Upper lobe of left lung (tissue), 6 donors: ENCODE measurements at places on chromosomes 16 and 17. TPM values are rescaled to one million over a fixed set of nuclear protein-coding genes. Genes with fewer than 3 reads are reported as not detected.

The IQCK gene
- total RNA-seq, result 11.1 TPM

GRCh38 chr16:5751216-5751615 lies 653.6 kb upstream of the EEF2KMT start:
- no peak overlapping the region for H3K4me3 ChIP-seq
- no peak for DNase-seq
- H3K4me1 ChIP-seq, result no peaks in the 10 kb centered on the region
- H3K36me3 ChIP-seq, result no peaks in the 10 kb centered on the region
- no peak overlapping the region for H3K27ac ChIP-seq

- no peaks in the 10 kb centered on the region for H3K36me3 ChIP-seq
- no peak overlapping the region for H3K27ac ChIP-seq
- DNase-seq, result no peak
- no peak overlapping the region for H3K4me3 ChIP-seq
- H3K27me3 ChIP-seq, result no peaks in the 10 kb centered on the region
Observed at GRCh38 chr17:63293323-63294075, 152.6 kb downstream of the CYB561 start.

The WNK4 gene
- 1.8 TPM for total RNA-seq

DNA sequence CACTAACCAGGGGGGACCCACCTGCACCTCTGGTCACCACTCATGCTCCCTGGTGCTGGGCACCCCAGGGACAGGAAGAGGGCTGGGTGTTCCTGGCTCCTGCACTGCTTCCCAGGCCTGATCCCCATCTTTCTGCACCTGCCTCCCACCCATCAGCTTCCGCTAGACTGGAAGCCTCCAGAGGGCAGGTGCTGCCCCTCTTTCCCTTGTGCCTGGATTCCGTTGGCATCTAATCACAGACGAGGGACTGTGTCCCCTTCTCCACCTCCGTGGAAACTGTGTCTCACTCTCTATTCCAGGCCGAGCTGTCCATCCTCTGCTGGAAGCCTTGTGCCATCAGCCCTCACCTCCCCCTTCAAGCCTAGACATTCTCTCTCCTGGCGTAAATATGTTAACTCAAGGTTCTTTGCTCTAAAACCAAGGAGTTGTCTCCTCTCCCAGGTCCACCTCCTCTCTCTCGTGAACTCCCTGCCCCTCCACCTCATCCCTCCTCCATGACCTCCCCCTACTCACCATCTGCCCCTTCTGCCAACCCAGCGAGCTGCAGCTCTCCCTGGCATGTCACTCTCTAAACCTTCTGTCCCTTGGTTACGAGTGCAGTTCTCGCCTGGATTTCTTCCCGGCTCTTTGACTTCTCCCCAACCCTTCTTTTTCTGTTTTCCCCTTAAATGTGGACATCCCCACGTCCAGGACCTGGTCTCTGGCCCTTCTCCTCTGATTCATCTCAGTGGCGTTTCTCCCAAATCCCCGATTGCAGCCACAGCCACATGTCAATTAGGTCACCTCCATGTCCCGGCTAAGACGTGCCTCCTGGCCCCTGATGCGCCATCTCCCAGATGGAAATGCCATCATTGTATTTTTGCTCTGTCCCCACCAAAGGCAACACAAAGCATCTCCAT lies 107.7 kb downstream of the SEC14L1 start:
- no peaks in the 10 kb centered on the region for H3K27me3 ChIP-seq
- H3K4me1 ChIP-seq, result peaks cover 18% of the 10 kb centered on the region
- H3K36me3 ChIP-seq, result no peaks in the 10 kb centered on the region
- no peak overlapping the region for H3K4me3 ChIP-seq

GRCh38 chr16:2983706-2984136 lies 3.5 kb upstream of the PKMYT1 start:
- no peaks in the 10 kb centered on the region for H3K27me3 ChIP-seq
- no peak overlapping the region for H3K27ac ChIP-seq
- peak; percentile 97 for DNase-seq
- H3K36me3 ChIP-seq, result no peaks in the 10 kb centered on the region
- peaks cover 22% of the 10 kb centered on the region for H3K4me1 ChIP-seq

The MMP25 gene
- total RNA-seq, result 29.8 TPM

- H3K27me3 ChIP-seq, result no peaks in the 10 kb centered on the region
- H3K36me3 ChIP-seq, result peaks cover 69% of the 10 kb centered on the region
- no peak overlapping the region for H3K4me3 ChIP-seq
- H3K27ac ChIP-seq, result no peak overlapping the region
- DNase-seq, result no peak
Observed at GRCh38 chr16:71919035-71919434, 23.7 kb downstream of the IST1 start.

GRCh38 chr17:57641761-57642160 lies 103.3 kb downstream of the CCDC182 start:
- no peak overlapping the region for H3K27ac ChIP-seq
- H3K4me3 ChIP-seq, result no peak overlapping the region
- DNase-seq, result no peak
- no peaks in the 10 kb centered on the region for H3K27me3 ChIP-seq
- no peaks in the 10 kb centered on the region for H3K36me3 ChIP-seq

DNA sequence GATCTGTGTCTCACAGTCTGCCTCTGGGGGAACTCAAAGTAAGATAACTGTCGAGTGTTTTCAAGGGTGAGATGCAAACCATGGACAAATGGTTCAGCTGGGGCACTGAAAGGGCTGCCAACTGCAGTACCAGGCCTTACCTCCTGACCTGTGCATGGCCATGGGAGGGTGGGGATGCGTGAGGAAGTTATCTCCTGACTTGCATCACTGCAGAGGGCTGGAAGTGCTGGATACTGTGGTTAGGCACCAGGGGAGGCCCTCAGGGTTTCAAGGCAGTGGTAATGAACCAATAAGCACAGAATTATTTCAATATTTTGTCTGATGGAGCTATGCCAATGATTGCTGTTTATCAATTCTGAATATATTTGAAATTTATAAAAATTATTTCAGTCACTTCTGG lies 159.2 kb downstream of the CYLD start:
- DNase-seq, result no peak
- no peak overlapping the region for H3K27ac ChIP-seq
- H3K4me3 ChIP-seq, result no peak overlapping the region
- no peaks in the 10 kb centered on the region for H3K27me3 ChIP-seq
- no peaks in the 10 kb centered on the region for H3K4me1 ChIP-seq

GRCh38 chr16:1950559-1950958 lies 3.9 kb downstream of the RPL3L start:
- no peaks in the 10 kb centered on the region for H3K4me1 ChIP-seq
- no peak overlapping the region for H3K27ac ChIP-seq
- no peak for DNase-seq

DNA sequence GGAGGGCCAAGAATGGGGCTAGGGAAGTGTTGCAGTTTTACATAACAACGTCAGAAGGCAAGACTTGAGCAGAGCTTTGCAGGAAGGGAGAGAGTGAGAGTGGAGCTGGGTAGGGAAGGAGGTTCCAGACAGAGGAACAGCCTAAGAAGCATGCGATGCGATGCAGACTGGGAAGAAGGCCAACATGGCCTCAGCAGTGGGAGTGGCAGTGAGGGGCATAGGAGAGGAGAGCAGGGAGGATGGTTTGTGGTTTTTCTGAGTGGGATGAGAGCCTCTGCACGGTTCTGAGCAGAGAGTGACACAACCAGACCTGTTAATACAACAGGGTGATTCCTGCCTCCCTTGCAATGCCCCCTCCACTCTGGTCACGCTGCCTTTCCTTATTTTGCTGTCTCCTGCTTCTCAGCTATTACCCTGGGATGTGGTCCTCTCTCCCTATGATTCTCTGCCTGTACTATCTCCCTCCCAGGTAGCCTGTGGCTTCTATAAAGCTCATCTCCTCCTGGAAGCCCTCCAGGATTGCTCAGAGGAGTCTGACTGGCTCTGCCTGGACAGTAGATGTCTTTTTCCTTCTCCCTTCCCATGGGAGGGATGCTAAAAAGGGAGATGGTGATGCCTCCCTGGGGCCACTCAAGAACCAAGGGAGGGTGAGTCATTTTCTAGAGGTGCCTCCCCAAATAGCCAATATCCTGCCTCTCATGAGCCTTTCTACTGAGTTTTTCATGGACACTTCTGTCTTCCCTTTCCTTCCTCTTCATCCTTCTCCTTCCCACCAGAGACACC lies 38.7 kb upstream of the NGFR start:
- DNase-seq, result no peak
- H3K27ac ChIP-seq, result no peak overlapping the region
- H3K4me3 ChIP-seq, result no peak overlapping the region
- H3K36me3 ChIP-seq, result no peaks in the 10 kb centered on the region
- H3K4me1 ChIP-seq, result no peaks in the 10 kb centered on the region

The CACNG3 gene
- not detected for total RNA-seq

The ENPP7 gene
- total RNA-seq, result 0.27 TPM

DNA sequence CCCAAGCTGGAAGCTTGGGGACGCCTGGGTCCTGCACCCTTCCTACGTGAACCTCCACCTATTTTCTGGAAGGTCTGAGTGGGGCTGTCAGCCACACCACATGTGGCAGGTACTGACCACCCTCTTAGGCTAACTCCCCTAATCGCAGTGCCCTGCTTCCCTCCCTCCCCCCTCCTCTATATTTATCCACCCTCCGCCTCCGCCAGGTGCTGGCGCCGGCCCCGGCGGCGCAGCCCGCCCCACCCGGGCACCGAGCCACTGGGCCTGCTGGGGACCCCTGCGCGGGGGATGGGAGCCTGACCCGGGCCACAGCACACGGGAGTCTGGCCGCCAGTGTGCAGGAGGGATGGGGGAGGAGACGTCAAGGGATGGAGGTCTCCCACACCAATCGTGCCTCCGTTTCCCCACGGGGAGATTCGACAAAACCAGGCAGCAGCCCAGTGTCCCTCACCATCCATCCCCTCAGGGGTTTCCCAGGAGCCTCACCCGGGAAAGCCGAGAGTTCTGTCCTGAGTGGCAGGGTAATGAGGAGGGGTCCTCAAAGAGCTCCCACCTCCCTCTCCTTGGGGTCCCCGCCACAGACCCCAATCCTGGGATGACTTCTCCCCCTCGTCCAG lies 1.3 kb downstream of the PLEKHH3 start:
- peak overlapping the region; percentile 81 for H3K4me3 ChIP-seq
- DNase-seq, result peak; percentile 88
- H3K4me1 ChIP-seq, result peaks cover 63% of the 10 kb centered on the region

The CCL7 gene
- not detected for total RNA-seq

GRCh38 chr17:28370035-28370743 lies at the start of gene VTN:
TSS of gene VTN (minus strand) at chr17:28370307. CDS start at chr17:28370203, 104 bp downstream.
- H3K4me3 ChIP-seq, result peak within 1 kb of the TSS; percentile 55
- no peaks in the 10 kb centered on the region for H3K27me3 ChIP-seq
- no peak for DNase-seq
- H3K4me1 ChIP-seq, result peaks cover 36% of the 10 kb centered on the region
- peak within 1 kb of the TSS; percentile 57 for H3K27ac ChIP-seq

- no peak overlapping the region for H3K27ac ChIP-seq
- H3K36me3 ChIP-seq, result peaks cover 91% of the 10 kb centered on the region
- H3K4me1 ChIP-seq, result no peaks in the 10 kb centered on the region
- H3K27me3 ChIP-seq, result no peaks in the 10 kb centered on the region
- no peak overlapping the region for H3K4me3 ChIP-seq
Observed at GRCh38 chr16:24816688-24817087, 29.1 kb upstream of the SLC5A11 start.

The ELMO3 gene
- total RNA-seq, result 25.0 TPM

The CBLN1 gene
- 0.49 TPM for total RNA-seq

DNA sequence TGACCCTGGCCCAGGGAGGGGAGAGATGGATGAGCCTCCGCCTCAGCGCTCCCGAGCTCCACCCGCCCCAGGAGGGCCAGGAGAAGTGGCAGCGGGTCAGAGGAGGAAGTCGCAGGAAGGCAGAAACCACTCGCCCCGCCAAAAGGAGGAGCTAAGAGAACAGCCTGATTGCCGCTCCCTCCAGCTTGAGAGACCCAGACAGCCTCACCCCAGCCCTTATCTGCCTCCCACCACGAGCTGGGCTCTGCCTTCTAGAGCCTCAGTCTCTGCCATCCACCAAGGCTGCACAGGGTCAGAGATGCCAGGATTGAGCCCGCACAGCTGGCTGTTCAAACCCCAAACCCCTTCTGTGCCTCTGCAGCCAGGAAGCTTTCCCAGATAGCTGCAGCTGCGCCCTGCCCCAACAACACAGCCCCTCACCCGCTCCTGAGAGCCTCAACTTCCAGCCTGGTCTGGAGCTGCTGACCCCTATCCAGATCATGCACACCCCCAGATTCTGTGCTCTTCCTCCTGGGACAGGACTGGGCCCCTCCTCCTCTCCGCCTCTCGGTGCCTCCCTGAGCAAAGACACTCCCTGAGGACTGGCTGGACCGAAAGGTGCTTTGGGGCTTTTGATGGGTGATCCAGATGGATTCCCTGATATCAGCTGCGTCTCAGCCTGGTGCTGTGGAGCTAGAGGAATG lies 1.0 kb upstream of the ATP2A3 start:
- H3K27me3 ChIP-seq, result peaks cover 5% of the 10 kb centered on the region
- no peaks in the 10 kb centered on the region for H3K36me3 ChIP-seq
- H3K4me1 ChIP-seq, result peaks cover 45% of the 10 kb centered on the region

The TMEM132E gene
- not detected for total RNA-seq

DNA sequence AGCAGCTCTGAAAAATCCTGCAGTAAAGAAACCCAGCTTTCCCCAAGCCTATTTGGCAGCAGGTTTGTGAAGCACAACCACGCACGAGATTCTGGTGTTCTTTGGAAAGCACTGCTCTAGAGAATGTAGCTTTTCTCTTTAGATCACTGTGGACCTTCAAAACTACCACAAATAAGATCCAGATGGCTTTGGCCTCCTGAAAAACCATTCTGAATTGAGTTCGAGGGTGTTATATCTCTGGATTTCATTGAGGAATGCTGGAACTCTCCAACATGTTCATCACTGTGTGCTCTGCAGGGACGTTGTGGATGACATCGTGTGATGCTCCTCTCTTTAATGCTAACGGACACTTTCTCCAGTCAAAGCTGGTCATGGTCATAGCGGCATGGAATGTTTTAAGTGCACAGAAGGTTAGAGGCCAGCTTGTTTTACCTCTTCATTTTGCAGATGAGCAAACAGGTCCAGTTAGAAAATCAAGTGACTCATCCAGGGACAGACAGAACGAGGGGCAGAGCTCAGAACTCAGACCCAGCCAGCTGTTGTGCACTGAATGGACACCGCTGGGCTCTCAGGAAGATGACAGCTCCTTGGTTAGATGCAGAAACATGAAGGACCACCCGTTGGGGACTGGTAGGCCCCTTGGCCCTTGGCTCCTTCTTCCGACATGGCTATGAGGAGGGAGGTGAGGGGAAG lies 37.2 kb downstream of the CCDC42 start:
- no peaks in the 10 kb centered on the region for H3K4me1 ChIP-seq
- H3K27ac ChIP-seq, result peak overlapping the region; percentile 70
- H3K4me3 ChIP-seq, result no peak overlapping the region
- no peaks in the 10 kb centered on the region for H3K36me3 ChIP-seq
- H3K27me3 ChIP-seq, result no peaks in the 10 kb centered on the region

The SRRM2 gene
- 570 TPM for total RNA-seq

The ZNF747 gene
- 13.8 TPM for total RNA-seq

- no peak for DNase-seq
- H3K27ac ChIP-seq, result no peak overlapping the region
- H3K36me3 ChIP-seq, result no peaks in the 10 kb centered on the region
- no peaks in the 10 kb centered on the region for H3K4me1 ChIP-seq
- no peak overlapping the region for H3K4me3 ChIP-seq
Observed at GRCh38 chr17:70552230-70552981, 383.1 kb downstream of the KCNJ2 start.
